ENCODE measurements at places on chromosomes 5 and 9.
A peak's percentile ranks its signal among the peaks of the same experiment; 100 is the strongest.

DNA sequence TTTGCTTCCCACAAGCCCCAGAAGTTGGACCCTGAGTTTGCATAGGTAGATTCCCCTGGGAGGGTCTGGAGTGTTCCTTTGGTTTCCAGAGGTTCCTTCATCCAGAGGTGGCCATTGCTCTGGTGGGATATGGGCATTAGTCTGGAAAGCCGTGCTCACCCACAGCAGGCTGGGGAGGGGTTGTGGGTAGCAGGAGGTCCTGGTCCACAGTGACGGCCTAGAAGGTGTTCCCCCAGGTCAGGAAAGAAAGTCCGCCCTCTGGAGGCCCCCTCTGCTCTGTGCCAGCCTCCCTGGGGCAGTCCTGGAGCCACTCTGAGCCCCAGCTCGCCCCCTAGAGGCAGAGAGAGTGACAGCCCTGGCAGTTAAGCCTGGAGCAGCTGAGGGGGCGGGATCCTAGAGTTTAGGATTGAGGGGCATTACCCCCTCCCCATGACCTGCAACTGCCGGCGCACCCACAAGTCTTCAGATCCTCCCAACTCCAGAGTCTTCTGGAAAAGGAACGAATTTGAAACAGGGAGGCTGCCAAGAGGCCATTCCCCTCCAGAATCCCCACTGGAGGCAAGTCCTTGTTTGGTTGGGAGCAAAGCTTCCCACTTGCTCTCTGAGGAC lies 36.8 kb downstream of the NDST1 start:
- peak; percentile 91 for DNase-seq

DNA sequence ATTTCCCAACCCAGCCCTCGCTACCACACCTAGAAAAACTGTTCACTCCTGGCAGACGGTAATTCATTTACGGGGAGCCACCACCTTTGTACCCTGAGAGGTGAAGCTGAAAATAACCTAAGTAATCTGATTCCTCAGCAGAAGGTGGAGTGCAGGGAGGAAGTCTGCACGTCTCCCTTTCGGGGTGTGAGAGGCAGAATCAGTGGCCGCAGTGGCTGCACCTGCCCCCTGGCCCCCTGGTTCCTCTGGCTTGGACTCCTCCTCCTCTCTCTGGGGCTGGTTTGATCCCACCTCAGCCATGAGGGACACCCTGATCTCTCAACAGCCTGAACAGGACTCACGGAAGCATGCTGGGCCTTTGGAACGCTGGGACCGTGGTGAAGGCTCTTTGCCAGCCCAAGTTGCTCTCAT lies 10.5 kb downstream of the TMEM174 start:
- DNase-seq, result no peak

DNA sequence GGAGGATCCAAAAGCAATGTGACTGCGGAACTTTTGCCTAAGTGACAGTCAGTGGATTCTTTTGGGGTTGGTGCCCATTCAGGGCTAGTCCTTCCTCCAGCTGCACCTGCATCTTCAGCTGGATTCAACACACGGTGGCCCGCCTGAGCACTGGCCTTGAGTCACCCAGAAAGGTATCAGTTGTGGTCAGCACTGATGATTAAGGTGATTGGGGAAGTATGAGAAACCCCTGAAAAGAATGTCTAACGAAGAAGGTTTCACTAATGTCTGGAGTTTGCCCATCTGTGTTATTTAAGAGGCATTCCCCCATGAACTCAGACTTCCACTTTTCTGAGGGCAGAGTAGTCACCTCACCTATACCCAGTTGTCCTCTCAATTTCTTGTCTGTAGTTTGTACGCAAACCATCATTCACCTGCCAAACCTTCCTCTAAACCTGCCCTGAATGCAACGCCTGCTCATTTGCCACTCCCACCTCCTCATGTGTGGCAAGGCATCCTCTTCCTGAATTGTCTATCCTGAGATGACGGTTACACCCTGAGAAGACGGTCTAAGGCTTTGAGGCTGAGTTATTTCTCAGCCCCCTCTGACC lies 27.2 kb downstream of the CSF2 start:
- DNase-seq, result no peak

- peak; percentile 39 for DNase-seq
These were observed 63.9 kb downstream of the PRRT1B start for GRCh38 chr9:131609099-131609830.

- peak; percentile 47 for DNase-seq
These were observed 379.8 kb downstream of the TRIM36 start for GRCh38 chr5:114789773-114790402.

DNA sequence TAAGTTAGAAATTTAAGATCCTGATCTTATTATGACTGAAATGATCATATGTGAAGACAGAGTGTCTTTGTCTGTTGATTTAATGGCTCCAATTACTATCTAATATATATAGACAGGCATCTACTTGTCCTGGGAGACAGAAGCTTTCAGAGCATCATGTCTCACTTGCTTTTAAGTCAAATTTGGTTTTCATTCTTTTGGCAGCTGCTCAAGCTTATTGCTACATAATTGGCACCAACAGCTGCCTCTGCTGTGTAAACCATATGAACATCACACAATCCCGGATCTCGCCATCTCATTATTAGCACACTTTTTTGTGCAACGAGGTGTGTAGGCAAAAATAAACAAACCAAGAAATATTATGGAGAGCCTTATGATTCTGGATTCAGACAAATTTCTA lies 1717.9 kb downstream of the EFNA5 start:
- peak; percentile 85 for DNase-seq

GRCh38 chr5:147485046-147485445 lies 24.8 kb downstream of the DPYSL3 start:
- no peak for DNase-seq

GRCh38 chr5:38722918-38723317 lies 122.9 kb upstream of the OSMR start:
- no peak for DNase-seq

DNA sequence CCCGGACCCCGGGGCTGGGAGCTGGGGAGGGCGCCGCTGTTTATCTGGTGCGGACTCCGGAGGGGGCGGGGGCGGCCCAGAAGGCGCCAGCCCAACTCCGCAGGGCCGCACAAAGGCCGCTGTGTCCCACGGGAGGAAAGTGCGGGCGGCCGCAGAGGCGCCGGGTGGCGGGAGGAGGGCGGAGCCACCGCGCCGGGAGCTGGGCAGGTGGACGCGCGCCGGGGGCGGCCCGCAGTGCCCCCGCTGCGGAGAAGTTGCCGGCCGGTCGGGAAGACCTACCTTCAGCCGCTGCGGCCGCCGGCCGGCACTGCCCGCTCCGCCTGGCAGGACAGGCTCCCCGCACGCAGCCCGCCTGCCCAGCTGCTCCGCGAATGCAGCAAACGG lies 43.6 kb downstream of the NACC2 start:
- no peak for DNase-seq

DNA sequence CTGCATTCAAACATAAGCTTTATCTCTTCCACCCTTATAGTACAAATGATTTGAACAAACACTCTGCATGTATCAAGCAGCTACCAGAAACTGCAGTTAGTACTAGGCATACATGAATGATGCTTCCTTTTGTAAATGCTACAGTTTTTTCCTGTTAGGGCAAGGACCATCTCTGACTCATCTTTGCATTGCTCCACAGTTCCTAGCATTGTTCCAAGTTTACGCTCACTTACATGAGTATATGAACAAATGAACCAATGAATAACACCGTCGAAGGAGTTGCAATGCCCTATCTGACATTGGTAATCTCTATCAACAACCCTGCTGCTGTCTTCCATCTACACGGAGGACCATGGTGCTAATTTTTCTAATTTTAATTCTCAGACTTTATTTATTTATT lies 2.1 kb upstream of the ALDH7A1 start:
- peak; percentile 96 for DNase-seq

GRCh38 chr5:96870094-96871026 lies 5.9 kb upstream of the ERAP2 start:
- no peak for DNase-seq

- DNase-seq, result no peak
These were observed 493.0 kb downstream of the CAAP1 start for GRCh38 chr9:26399556-26399955.

DNA sequence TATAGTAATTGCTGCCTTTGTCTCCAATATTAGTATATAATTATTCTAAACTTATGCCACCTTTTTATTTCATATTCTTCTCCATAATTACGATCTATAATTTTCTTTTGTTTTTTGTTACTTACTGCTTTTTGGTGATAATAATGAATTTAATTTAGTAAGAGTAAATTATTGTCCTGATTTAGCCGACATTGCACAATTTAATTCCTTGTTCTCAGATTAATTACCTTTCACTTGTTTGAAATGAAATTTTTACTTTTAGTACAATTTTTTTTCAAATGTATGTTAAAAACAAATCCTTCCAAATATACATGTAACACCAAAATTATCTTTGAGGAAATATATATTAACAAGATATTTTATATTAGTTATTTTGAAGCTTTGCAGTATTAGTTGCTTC lies 163.3 kb downstream of the GIN1 start:
- no peak for DNase-seq

GRCh38 chr5:178201927-178202235 lies 2.5 kb upstream of the HNRNPAB start:
- DNase-seq, result no peak

DNA sequence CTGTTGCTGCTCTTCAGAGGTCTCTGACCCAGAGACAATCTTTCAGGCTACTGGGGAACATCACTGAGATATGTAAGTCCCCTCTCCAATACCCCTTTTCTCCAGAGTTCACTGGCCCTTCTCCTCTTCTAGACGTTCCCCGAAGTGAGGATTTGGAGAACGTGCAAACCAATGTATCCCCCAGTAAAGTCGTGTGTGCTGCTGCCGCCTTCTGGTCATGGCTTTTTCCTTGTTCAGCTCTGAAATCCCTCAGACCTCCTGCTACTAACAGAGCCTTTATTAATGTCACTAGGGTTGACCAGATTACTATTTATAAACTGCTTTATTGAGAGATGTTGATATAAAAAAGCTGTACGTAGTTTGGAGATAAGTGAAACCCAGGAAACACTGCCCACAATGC lies 1028.6 kb downstream of the CDH9 start:
- DNase-seq, result no peak

DNA sequence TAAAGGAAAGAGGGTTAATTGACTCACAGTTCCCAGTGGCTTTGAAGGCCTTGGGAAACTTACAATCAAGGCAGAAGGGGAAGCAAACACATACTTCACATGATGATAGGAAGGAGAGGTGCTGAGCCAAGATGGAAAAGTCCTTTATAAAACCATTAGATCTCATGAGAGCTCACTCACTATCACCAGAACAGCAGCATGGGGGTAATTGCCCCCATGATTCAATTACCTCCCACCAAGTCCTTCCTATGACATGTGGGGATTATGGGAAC lies 99.7 kb downstream of the PTTG1 start:
- DNase-seq, result no peak

GRCh38 chr5:68683632-68684036 lies 410.2 kb upstream of the SLC30A5 start:
- peak; percentile 84 for DNase-seq

GRCh38 chr5:54457094-54457862 lies 1.8 kb downstream of the HSPB3 start:
- peak; percentile 60 for DNase-seq

DNA sequence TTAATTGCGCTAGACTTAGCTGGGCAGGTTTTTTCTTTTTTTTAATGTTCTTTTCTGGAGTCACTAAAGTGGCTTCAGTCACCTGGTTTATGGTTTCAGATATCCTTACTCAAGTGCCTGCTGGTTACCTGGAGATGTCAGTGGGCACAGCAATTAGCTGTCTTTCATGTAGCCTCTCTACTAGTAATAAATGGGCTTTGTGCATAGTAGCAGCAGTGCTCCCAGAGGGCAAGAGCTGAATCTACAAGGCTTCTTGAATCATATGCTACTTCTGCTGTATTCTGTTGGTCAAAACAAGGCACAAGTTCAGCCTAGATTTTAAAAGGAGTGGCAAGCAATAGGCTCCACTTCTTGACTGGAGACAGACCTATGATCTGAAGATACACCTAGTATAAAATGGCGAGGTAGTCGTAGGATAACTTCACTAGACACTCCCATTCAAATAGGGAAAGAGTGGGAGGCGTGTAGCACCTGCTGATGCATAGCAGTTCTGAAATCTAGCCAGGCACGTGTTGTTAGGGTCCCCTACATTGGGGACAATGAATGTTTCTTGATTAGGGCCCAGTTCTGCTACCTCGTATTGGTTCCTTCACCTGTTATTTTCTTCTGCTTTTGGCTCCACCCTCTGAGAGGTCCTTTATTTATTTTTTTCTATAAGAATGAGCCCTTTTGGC lies 7.0 kb downstream of the SCAMP1 start:
- DNase-seq, result no peak

DNA sequence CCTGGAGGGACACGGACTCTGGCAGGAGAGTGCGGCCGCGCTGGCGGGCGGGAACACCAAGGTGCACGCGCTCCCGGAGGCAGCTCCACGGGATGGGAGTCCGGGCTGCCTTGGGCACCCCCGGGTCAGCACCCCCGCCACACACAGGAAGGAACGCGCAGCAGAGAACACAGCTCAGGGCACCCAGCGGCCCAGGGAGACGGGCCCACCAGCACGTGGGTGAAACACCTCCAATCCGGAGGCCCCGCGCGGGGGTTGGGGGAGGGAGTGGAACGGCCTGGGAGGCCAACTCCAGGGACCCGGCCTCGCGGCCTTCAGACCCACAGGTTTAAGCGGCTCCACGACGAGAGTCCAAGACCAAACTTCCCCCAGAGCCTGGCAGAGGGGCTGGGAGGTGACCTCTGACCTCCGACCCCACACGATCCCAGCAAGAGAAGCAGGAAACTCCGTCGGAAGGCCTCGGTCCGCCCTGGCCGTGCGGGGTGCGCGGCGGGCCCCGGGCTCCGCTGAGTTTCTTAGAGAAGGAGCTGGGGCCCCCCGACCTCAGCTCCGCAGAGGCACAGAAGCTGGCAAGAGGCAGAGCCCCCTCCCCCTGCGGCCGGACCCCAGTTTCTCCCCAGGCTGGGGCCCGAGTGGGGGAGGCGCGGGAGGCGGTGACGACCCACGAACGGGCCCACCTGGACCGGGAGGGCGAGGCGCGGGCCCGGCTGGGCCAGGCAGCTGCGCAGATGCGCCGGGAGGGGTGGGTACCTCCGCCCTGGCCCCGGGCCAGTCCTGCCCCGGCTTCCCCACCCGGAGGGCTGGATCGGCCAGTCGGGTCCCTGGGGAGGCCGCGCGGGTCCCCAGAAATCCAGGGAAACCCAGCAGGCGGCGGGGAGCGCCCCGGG lies 851 bp downstream of the NACC2 start:
- DNase-seq, result peak; percentile 65

DNA sequence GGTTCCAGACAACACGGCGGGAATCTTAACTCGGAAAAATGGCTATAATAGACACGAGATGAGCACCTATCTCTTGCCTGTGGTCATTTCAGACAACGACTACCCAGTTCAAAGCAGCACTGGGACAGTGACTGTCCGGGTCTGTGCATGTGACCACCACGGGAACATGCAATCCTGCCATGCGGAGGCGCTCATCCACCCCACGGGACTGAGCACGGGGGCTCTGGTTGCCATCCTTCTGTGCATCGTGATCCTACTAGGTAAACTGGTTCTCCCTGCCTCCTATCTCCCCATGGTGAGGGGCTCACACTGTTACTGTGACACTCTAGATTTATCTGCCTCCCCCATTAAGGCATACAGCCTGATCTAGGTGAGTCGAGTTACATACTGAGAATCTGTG lies 124.2 kb downstream of the CDH6 start:
- no peak for DNase-seq

DNA sequence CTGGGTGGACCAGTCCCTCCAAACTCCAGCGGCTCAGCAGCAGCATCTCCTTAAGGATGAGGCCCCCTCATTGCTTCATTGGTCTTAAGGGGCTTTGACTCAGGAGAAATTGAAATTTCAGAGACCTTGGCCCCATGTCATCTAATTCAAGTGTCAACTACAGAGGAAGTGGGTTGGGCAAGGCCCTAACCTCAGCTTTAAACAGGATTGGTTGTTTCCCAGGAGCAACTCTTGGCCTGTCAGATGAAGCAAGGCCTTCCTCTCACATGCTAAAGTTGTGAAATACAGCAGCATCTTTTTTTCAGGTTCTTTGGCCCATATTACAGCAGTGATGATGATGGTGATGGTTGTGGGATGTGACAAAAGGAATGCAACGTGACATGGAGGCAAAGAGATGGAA lies 348.3 kb downstream of the ICE1 start:
- no peak for DNase-seq

All from MCF 10A (cell line).